ENCODE measurements at places on chromosomes 1 and 21.

DNA sequence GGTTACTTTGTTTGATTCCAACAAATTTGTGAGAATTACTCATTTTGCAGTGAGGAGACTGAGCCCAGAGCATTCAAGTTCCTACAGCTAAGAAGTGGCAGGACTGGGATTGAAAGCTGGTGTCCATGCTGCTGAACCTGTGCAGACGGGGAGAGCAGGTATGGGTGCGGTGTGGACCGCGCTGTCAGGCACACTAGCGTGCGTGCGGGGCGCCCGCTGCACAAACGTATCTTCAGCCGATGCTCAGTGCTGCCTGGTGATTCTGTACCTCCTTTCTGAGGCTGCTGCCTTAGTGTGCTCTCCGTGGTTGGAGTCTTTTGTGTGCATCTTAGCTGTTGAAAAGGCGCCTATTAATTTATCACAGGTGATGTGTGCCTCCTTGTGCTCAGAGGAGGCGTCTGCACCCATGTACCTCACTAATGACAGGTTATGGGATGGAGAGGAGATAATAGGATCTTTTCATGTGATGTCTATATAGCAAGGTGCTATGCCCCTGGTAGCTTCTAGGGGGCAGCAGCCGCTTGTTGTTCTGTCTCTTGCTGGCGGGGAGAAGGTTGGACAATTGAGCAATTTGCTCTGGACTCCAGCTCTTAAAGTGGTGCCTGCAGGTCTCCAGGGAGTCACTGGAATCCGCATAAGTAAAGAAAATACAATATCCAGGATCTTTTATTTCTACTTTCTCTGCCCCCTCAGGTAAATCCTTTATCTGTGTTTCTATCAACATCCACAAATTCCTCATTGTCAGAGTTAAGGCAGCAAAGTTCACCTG lies 32.5 kb downstream of the PEX14 start:
- peak; percentile 78 for DNase-seq

- DNase-seq = no peak
Observed at GRCh38 chr1:117618450-117619122, 12.7 kb downstream of the TENT5C start.

DNA sequence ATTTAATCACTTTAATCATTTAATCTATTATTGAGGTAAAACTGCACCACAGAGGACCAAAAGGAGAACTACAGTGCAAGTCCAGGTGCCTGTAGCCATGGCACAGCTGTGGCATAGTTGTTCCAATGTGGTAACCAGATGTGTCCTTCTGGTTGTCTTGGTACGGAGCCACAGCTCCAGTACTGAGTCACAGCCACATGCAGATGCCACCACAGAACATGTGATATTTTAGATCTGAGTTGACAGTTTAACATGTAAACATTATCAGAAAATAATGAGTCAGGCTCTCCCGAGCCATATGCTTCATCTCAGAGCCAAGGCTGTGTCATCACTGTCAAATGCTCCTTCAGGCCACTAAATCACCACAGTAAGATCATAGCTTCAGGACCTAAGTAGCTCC lies 56.4 kb upstream of the RGS7 start:
- no peak for DNase-seq

DNA sequence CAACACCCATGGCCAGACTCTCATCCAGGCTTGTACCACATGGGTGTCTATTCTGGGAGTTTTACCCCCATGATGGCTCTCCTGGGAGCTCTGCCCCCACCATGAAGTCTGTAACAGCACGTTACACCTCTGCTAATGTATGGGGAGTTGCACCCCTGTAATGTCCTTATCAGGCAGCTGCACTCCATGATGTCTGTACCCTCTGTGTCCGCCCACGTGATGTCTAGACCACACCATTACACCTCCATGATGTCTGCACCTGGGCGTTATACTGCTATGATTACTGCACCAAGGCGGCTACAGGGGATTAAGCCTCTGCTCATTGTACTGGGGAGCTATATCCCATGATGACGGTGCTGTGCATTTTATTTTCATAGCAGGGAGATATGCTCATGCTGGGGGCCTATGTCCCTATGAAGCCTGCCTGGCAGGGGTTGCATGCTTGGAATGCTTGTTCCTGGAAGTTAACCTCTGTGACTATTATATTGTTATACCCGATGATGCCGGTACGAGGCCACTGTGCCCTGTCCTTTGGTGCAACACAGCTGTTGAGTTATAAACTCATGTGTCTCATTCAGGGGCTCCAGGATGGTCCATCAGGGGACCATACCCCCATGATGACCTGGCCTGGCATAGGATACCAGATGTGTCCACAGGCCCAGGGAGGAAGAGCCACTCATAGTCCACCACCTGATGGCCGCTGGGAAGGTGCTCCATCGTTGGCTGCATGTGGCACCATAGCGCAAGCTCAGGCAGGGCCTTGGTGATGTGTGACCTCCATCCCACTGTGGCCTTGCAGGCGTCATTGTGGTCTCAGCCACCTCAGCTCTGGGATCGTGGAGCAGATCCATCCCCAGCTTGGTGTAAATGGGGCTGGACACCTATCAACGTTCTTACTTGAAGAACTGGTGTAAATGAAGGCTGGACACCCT lies 12.1 kb downstream of the PTPRF start:
- no peak for DNase-seq

GRCh38 chr1:169327875-169328274 lies 39.7 kb downstream of the NME7 start:
- DNase-seq = no peak

DNA sequence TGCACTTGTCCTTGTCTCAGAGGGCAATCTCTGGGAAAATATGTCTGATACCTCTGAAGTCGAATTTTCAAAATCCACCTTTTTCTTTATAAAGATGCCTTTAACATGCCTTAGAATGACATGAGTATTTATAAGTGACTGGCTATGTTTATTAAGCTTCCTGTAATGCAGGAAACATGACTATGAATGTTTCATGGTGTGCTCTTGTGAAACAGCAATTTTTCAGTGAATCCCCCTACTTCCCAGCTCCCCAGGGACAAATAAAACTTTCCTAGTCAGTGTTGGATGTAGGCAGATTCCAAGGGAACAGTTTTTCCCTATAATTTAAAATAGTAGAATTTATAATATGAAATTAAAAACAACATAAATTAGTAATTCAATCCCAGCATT lies 437.0 kb downstream of the LMO4 start:
- no peak for DNase-seq

GRCh38 chr1:115429884-115430283 lies 91.8 kb upstream of the NGF start:
- no peak for DNase-seq

DNA sequence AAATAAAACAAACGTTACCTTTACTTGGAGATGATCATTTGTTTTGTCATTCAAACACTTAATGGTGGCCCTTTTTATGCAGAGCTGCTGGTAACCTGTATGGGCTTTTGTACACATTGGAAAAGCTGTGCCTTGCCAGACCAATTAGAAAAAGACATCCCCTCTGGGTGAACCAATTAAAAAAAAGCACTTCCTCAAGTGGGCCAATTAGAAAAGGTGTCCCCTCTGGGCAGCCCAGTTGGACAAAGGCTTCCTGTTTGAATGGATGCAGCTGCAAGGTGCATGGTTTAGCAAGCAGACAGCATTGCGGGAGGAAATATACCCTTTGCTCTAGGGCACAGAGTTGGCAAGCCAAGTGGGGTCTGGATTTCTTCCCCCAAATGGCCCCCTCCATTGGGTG lies 21.6 kb downstream of the HUNK start:
- no peak for DNase-seq

- no peak for DNase-seq
Observed at GRCh38 chr21:33780631-33781030, 135.0 kb downstream of the ATP5PO start.

- DNase-seq = peak; percentile 88
Observed at GRCh38 chr21:39348355-39349210, at the start of gene HMGN1. HMGN1 (minus strand) TSS chr21:39349088; CDS start chr21:39348917, 171 bp downstream.

GRCh38 chr1:67114162-67114561 lies 20.6 kb downstream of the C1orf141 start:
- no peak for DNase-seq

DNA sequence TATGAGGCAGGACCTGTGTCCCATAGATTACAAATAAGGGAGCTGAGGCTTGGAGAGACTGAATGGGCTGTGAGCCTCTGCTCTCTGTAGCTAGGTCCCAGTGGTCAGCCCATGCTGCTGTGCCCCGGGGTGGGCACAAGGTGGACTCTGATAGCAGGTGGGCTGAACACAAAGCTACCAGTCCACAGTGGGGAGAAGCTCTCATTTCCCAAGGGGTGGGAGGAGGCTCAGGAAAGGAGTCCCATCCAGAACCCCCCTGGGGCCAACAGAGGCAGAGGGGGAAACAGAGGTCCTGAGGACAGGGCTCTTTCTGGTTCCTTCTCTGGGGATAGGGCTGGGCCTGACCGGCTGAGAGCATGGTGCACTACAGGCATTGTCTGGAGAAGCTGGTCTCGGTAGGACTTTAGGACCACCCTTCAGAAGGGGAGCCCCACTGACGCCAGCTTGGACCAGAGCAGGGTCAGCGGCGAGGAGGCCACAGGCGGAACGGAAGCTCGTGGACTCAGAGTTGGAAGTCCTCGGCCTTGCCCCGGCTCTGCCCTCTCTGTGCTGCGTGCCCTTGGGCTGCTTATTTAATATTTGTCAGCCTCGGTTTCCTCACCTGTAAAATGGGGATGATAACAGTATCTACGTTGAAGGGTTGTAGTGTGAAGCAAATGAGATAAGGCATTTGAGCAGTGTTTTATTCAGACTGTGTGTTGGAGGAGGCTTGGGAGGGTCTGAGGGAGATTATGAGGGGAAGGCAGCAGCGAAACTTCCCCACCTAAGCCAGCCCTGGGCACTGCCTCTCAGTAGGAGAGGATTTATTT lies 26.6 kb downstream of the SDE2 start:
- DNase-seq = no peak

DNA sequence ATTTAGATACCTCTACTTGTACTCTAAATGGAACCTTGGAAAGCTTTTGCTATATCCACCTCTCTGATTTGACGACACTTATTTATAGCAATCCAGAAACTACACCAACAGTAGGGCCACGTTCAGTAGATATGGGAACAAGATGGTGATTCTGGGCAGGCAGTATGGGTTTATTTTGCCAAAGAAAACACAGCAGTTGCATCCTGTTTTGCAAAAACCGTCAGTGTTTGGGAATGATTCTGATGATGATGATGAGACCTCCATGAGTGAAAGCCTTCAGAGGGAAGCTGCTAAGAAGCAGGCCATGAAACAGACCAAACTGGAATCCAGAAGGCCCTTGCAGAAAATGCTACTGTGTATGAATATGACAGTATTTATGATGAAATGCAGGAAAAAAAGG lies 41.5 kb upstream of the NEXN start:
- no peak for DNase-seq

- no peak for DNase-seq
Observed at GRCh38 chr21:45465105-45465504, 60.1 kb downstream of the COL18A1 start.

DNA sequence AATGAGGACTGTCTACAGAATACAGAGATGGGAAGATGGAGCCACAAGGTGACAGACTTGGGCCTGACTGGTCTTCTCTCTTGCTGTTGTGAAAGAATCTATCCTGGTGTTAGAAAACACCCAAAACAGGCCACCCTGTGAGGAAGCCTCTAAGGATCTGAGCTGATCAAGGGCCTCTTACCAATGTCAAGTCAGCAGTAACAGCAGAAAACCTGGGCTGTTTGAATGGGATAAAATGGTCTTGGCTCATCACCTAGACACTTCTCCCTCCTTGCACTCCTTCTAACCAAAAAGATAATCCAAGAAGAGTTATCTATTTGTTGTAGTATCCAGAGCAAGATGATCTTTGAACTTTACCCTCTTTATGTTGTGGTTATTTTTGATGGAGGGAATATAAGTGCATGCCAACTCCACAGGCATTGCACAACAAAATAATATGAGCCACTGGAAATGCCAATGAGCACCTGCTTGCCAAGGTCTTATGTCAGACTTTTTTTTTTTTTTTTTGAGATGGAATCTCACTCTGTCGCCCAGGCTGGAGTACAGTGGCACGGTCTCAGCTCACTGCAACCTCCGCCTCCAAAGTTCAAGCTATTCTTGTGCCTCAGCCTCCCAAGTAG lies 32.8 kb upstream of the ZNF281 start:
- no peak for DNase-seq
